ENCODE measurements at places on chromosomes 5 and 9.

- DNase-seq, result no peak
Measured at GRCh38 chr9:20437476-20437875, 184.8 kb downstream of the MLLT3 start.

DNA sequence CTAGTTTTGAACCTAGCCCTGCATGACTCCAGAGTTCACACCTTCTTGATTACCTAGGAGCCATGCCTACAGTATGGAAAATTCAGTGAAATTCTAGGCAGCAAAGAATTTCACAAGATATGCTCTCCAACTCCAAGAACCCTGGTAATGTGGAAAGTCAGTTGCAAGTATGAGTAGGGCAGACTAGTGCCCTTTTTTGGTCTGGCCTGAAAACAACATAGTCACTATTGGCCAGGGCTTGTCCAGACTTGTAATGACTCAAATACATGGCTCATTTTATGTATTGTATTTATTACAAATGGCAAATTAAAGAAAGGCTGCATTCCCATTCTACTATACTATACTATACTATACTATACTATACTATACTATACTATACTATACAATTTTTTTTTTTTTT, 160.4 kb downstream of the ESM1 start:
- DNase-seq, result no peak

DNA sequence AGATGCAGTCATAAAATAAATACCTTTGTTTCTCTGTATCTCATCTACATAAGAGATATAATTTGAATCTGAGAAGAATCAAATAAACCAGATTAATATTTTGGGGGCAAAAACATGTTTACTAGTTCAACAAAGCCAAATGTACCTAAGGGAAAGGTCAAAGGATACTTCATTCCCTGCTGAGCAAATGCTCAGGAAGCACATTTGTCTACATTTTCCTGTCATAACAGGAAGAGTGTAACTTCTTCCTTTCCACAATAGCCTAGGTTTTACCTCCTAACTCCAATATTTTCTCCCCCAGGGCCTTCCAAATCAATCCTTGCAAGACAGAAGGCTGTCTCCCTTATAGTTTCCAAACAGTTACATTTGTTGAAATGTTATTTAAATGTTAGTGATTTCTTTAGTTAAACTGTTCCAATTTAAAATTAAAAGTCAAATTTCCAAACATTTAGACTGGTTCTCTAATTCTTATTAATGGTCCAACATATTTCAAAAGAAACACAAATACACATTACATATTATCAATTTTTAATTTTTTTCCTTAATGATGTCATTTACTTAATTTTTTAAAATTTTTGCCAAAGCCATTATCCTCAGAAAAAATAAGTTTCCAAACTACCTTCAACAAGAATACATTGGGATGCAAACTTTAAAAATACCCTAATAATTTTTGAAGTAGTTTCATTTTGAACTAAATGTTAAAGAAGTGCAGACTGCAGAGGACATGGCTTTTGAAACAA, 67.8 kb downstream of the MEF2C start:
- no peak for DNase-seq

DNA sequence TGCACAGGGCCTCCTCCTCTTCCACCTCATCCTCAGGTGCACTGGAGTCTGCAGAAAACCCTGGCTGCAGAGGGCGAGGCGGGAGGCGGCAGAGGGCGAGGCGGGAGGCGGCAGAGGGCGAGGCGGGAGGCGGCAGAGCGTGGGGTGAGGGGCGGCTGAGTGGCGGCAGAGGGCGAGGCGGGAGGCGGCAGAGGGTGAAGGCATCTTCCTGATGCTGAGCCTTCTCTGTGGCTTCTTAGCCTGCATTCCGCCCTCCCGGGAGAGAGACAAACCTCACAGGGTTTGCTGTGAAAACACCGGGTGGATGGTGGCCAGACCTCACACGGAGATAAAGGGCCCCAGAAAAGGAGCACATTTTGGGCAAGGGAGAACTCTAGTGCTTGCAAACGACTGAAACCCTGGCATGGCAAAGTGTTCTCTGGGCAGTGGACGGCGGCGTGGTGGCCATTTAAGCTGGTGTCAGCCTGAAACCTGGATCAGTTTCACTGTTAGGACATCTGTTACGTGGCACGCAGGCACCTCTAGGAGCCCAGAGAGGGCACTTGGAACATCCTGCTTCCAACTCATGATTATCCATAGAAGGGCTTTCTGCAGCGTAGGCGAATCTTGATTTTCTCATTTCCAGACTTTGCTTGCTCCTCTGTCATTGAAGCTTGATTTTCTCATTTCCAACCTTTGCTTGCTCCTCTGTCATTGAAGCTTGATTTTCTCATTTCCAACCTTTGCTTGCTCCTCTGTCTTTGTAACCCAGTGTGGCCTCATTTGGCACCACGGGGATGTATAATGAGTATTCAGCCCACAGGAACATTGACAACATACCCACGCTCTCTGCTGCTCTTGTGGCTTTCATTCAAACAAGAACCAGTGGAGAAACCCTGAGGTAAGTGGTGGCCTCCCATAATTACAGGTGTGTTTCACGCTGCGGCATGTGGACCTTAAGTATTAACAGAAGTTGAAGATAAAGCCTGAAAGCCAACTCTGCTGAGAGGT, 16.3 kb upstream of the PLEKHG4B start:
- DNase-seq, result no peak

DNA sequence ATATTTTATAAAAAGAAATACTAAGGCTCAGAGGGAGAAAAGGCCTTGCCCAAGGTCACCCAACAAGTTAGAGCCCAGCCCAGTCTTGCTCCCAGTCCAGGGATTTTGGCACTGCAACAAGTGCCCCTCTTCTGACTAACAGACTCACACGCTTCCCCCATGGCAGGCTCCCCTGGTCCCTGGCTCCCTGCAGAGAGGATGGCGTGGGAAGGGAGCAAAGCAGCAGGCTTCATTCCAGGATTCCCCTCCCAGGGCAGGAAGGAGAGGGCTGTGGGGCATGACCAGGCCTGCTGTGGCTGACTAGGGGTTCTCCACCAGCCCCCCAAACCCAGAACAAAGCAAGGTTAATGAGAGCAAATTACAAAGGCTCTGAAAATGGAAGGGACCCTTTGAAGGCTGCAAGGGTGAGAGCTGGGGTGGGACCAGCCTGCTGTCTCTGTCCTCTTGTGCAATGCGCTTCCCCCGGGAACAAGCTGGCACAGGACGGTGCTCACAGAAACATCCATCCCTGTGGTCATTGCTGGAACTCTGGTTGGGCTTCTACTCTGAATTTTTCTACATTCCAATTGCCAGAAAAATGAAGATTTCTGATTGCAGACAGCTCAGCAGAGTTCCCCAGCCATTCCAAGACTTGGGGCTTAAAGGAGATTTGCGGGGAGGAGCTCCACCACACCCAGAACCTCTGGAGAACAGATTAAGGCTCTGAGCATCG, 37.1 kb upstream of the FAT2 start:
- no peak for DNase-seq

GRCh38 chr9:126724226-126724625, 80.6 kb upstream of the ZBTB43 start:
- DNase-seq, result no peak

DNA sequence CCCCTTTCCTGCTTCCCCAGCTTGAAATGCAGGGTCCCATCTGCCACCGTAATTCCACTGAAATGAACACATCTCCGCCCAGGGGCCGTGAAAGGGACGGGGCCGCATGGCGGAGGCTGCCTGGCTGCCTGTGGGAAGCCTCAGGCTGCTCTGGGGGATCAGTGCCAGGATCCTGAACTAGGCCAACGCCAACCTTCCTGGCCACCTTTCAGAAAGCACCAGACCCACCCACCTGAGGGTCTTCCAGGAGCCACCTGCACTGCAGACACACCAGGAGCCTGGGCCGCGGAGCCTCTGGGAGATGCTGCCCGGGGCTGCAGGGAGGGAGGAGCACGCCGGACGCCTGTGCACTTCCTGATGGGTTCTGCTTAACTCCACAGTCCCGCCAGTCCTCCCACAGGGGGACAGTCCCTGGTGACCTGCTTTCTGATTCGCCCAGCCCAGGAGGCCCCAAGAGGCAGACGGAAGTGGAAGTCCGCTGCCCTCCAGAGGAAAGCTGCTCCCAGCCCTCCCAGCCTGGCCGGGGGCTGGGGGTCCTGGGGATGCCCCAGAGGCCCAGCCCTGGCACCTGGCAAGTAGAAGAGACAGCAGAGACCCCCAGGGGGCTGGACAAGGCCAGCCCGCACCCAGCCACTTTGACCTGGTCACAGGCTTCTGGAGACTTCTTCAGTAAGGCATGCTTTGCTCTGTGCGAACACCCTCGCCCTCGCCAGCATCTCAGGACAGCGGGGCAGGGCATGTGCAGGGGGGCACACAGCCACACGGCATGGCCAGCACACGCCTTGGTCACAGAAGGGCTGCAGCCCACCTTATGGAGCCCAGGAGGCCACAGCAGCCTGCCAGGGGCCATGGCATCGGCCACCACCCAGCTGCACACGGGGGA, at the start of gene CARD9:
CARD9 (minus strand) TSS at position 370 of the 883 bp plus-strand sequence. CDS start 1,591 bp downstream, outside the sequence.
- DNase-seq, result no peak

DNA sequence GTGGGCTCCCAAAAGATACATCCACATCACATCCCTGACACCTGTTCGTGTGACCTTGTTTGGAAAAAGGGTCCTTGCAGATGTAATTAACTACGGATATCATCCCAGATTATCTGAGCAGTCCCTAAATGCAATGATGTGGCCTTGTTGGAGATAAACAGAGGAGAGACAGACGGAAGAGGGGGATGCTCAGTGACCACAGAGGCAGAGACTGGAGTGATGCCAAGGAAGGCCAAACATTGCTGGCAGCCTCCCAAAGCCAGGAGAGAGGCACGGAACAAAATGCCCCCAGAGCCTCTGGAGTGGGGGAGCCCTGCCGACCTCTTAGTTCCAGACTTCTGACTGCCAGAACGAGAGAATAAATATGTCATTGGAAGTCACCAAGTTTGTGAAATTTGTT, 15.0 kb upstream of the VAV2 start:
- no peak for DNase-seq

- no peak for DNase-seq
Measured at GRCh38 chr9:135701959-135702721, at the start of gene KCNT1. Gene KCNT1, plus strand, starts transcription at chr9:135702185. Its CDS starts 74 bp downstream, at chr9:135702259.

DNA sequence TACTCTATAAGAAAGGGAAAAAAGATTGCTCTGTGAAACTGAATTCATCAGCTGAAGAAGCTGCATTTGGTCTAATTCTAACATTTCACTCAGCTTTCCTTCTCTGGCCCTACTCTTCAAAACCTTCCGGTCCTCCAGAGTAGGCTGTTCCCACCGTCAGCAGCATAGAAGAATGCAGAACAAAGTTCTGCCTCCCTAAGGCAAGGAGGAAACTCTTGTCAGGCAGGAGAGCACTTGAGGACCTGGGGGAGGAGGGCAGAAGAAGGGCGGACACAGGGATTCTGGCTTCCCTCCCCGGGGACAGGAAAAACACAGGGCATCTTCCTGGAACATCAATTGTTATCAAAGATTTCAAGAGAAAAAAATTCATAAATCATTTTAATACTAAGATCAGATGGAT, 69.2 kb upstream of the SHB start:
- DNase-seq, result no peak

- DNase-seq, result no peak
Measured at GRCh38 chr9:74083681-74084433, 413.3 kb upstream of the RORB start.

GRCh38 chr5:99706160-99706559, 777.4 kb upstream of the CHD1 start:
- DNase-seq, result no peak

- DNase-seq, result no peak
Measured at GRCh38 chr9:37417252-37417803, 5.2 kb upstream of the GRHPR start.

GRCh38 chr5:35202319-35203111, 27.8 kb downstream of the PRLR start:
- peak; percentile 61 for DNase-seq

DNA sequence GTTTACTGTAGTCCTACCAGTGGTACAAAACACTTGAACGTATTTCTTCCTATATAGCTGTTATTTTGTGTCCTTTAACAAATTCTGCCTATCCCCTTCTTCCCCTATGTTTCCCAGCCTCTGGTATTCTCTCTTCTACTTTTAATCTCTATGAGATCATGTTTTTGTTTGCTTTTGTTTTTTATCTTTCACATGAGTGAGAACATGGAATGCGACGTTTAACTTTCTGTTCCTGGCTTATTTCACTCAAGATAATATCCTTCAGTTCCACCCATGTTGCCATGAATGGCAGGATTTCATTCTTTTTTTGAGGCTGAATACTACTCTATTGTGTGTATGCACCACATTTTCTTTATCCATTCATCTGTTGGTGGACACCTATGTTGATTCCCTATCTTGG, 634.4 kb upstream of the WWC1 start:
- DNase-seq, result no peak

DNA sequence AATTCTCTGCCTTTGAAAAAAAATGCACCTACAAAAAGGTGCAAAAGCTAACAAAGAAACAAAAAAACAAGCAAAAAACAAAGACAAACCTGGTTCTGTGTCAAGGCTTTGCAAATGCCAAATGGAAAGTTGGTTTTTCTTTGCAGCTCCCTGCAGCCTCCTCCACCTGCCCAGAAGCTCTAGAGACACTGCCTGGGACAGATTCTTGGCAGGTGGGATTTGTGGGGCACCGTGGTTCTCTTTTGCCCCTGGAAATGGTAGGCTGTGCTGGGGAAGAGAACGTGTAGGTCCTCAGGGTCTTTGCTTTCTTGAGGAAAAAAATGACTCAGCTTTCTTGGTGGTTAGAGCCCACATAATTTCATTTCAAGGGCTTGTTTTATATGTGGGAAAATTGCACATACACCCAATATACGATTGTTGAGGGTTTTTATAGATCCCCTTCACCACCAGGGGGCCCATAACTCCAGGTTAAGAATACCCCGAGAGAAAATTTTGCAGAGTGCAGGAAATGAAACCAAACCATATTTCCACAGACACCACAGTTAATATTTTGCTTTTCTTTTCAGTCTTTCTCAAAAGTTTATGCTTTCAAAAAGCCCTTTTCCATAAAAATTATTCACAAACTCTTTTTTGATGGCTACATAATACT, 58.7 kb downstream of the NXNL2 start:
- peak; percentile 72 for DNase-seq

- no peak for DNase-seq
Measured at GRCh38 chr5:39190311-39191102, 28.9 kb downstream of the FYB1 start.

DNA sequence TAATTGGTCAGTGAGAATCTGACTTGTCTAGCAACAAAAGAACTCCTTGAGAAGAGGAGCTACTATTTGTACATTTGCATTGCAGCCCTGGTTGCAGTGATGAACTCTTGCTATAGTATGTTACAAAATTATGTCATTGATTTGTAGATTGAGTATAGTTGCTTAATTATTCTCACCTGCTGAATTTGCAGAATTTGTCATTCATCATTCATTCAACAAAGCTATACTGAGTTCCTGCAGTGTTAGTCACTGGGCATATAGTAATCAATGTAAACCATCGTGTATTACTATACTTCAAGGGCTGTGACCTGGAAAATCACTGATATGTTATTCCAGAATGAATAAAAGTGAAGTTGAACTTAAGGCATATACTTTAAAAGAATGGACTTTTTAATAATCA, 50.1 kb downstream of the SLC1A3 start:
- DNase-seq, result no peak

- DNase-seq, result no peak
Measured at GRCh38 chr5:9196403-9197227, 349.3 kb downstream of the SEMA5A start.

GRCh38 chr5:59151162-59151889, 568.5 kb downstream of the RAB3C start:
- DNase-seq, result no peak

GRCh38 chr9:109751253-109751652, 28.7 kb upstream of the PALM2AKAP2 start:
- DNase-seq, result no peak

- peak; percentile 39 for DNase-seq
Measured at GRCh38 chr5:42057254-42057690, 132.2 kb downstream of the FBXO4 start.
